ENCODE measurements at places on chromosomes 1 and 21. TPM values are rescaled to one million over a fixed set of nuclear protein-coding genes. Genes with fewer than 3 reads are reported as not detected.
A peak's percentile ranks its signal among the peaks of the same experiment; 100 is the strongest.

The SELE gene
- not detected for total RNA-seq

The WNT9A gene
- 1.4 TPM for total RNA-seq

The MROH9 gene
- total RNA-seq = not detected

The WNT2B gene
- total RNA-seq = 1.2 TPM

The SH2D5 gene
- total RNA-seq = 0.98 TPM

DNA sequence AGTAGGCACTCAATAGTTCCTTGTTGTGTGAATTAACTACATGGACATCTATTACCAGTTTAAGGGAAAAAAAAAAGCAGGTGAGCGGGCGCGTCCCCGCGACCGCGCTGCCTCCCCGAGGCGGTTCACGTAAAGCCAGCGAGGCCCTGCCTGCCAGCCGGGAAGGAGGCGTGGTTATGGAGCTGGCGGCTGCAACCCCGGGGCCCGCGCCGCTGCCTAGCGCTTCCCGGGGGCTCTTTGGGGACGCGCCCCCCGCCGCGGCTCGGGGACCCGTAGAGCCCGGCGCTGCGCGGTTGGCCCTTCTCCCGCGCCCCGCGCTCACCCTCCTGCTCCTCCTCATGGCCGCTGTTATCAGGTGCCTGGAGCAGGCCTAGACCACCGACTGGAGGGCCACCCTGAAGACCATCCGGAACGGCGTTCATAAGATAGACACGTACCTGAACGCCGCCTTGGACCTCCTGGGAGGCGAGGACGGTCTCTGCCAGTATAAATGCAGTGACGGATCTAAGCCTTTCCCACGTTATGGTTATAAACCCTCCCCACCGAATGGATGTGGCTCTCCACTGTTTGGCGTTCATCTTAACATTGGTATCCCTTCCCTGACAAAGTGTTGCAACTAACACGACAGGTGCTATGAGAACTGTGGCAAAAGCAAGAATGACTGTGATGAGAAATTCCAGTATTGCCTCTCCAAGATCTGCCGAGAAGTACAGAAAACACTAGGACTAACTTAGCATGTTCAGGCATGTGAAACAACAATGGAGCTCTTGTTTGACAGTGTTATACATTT is 2.6 kb upstream of the CC2D1B start:
- H3K4me3 ChIP-seq = peak overlapping the region; percentile 37
- no peaks in the 10 kb centered on the region for H3K36me3 ChIP-seq
- no peak overlapping the region for H3K27ac ChIP-seq
- H3K27me3 ChIP-seq = no peaks in the 10 kb centered on the region
- DNase-seq = peak; percentile 45

GRCh38 chr1:47435506-47436303 is 2.1 kb upstream of the FOXD2 start:
- no peak overlapping the region for H3K27ac ChIP-seq
- H3K36me3 ChIP-seq = no peaks in the 10 kb centered on the region
- peaks cover 99% of the 10 kb centered on the region for H3K27me3 ChIP-seq
- no peak for DNase-seq
- H3K4me3 ChIP-seq = no peak overlapping the region
- H3K4me1 ChIP-seq = peaks cover 4% of the 10 kb centered on the region

GRCh38 chr1:50368179-50369007 is 54.9 kb downstream of the DMRTA2 start:
- peak; percentile 63 for DNase-seq
- H3K27ac ChIP-seq = no peak overlapping the region
- H3K27me3 ChIP-seq = peaks cover 52% of the 10 kb centered on the region
- H3K36me3 ChIP-seq = no peaks in the 10 kb centered on the region

GRCh38 chr1:8323706-8324105 is 5.8 kb downstream of the SLC45A1 start:
- H3K27ac ChIP-seq = no peak overlapping the region
- no peak for DNase-seq
- no peak overlapping the region for H3K4me3 ChIP-seq
- no peaks in the 10 kb centered on the region for H3K4me1 ChIP-seq

- H3K4me3 ChIP-seq = no peak overlapping the region
- no peaks in the 10 kb centered on the region for H3K27me3 ChIP-seq
- peaks cover 32% of the 10 kb centered on the region for H3K4me1 ChIP-seq
- H3K27ac ChIP-seq = peak overlapping the region; percentile 74
- no peaks in the 10 kb centered on the region for H3K36me3 ChIP-seq
- DNase-seq = no peak
Measured at GRCh38 chr1:153608089-153608682, 4.8 kb downstream of the S100A16 start.

GRCh38 chr1:108767115-108767514 is 20.6 kb downstream of the STXBP3 start:
- H3K27me3 ChIP-seq = no peaks in the 10 kb centered on the region
- H3K36me3 ChIP-seq = peaks cover 4% of the 10 kb centered on the region
- no peaks in the 10 kb centered on the region for H3K4me1 ChIP-seq
- no peak overlapping the region for H3K4me3 ChIP-seq
